Tongue (tissue), 3 donors: ENCODE measurements at places on chromosomes 1 and 21. TPM values are rescaled to one million over a fixed set of nuclear protein-coding genes. Genes with fewer than 3 reads are reported as not detected.

- no peak for DNase-seq
These were observed 22.5 kb upstream of the MORC3 start for GRCh38 chr21:36297406-36297937.

GRCh38 chr1:227093309-227093708, 153.2 kb downstream of the COQ8A start:
- DNase-seq = no peak

- DNase-seq = peak; percentile 69
These were observed 10.1 kb upstream of the CLIC4 start for GRCh38 chr1:24735156-24735508.

- no peak for DNase-seq
These were observed 8.8 kb downstream of the PRXL2B start for GRCh38 chr1:2595261-2595811.

DNA sequence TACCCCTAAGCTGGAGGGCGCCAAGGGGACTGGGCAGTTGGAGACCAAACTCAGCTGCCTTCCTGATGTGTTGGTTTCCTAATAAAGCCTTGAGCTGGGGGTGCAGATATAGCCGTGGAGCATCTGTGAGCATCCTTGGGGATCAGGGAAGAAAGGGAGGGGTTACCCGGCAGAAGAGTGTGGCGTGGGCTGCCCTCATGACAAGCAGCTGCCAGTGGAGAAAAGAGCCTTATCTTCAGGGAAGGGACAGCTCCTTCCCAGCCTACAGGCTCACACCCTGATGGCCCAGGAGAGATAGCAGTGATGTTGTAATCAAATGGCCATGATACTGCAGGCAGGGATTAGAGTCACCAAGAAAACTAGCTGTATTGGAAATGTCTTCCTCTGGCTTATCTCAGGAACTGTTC, 10.8 kb upstream of the NFASC start:
- DNase-seq = no peak

DNA sequence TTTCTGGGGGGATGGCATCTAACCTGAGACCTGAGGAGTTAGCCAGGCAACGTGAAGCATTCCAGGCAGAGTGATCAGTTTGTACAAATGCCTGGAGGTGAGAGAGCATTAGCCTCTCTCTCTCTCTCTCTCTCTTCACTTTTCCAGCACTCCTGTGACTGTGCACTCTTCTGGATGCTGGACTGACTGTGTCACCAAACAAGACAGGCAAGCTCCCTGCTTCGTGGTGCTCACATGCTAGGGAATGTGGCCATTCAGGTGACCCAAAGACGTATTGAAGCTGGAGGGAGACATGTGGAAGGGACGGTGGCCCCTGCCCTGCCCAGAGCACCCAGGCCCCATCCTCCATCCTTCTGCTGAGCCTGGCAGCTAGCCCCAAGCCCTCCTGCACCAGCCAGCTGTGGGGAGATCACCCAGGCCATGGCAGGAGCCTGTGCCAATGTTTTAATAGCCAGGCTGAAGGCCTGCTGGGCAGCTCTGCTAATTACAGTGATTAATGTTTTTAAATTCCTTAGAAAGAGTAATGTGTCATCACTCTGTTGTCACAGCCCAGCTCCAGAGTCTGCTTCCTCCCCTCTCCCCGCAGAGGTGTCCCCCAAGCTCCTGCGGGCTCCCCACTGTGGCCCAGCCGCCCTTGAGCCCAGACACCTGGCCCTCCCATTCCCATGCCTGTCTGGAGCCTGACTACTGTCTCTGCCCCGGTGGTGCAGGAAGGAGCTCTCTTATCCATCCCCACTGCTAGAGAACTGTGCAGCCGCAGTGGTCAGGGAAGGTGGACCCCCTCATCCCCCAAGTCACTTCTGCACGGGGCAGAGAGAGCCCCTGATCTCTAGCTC, 48.9 kb downstream of the UBIAD1 start:
- no peak for DNase-seq

- DNase-seq = no peak
These were observed 75.7 kb downstream of the AXDND1 start for GRCh38 chr1:179441501-179441900.

GRCh38 chr1:150629115-150629928, at the start of gene ENSA:
TSS of gene ENSA (minus strand) at chr1:150629612. CDS start at chr1:150629470, 142 bp downstream.
- peak; percentile 100 for DNase-seq

GRCh38 chr21:36699546-36700294, 805 bp downstream of the SIM2 start:
- DNase-seq = no peak

DNA sequence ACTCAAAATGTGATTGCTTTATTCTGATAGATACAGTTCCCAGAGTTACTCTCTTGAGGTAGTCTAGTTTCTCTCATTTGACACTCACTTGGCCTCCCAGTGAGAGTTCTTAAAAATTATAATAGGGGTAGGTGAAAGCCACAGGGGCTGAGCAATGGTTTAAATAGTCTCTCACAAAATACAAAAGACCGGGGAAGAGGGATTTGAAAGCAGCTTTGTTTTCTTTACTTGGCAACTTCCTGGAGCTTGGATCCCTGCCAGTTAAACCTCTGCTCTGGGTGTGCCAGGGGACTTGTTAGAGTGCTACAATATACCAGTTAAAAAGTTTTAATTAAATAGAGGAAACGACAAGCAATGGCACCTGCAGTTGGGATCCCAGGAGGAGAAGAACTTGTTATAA, 31.7 kb downstream of the OR13G1 start:
- peak; percentile 42 for DNase-seq

- DNase-seq = no peak
These were observed 202.4 kb downstream of the DNAH14 start for GRCh38 chr1:225131869-225132268.

DNA sequence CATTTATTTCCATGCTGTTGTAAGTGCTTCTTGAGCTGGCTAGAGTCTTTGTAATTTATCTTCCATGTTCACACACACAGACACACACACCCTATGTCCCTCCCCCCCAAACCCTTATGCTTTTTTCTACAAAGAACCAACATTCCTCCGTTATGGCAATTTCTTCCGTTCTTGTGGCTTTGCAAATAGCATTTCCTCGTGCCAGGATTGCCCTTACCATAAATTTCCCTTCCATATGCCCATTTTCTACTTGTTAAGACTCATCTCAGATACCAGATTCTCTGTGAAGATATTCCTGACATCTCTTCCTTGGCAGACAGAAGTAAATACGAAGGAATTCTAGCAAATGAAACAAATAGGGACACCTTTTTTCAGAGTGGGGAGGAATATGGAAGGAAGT, 26.0 kb downstream of the RALGPS2 start:
- no peak for DNase-seq

GRCh38 chr1:228283043-228283371, 75.2 kb downstream of the OBSCN start:
- no peak for DNase-seq

GRCh38 chr1:157469752-157470675, 82.3 kb downstream of the FCRL5 start:
- DNase-seq = peak; percentile 31

DNA sequence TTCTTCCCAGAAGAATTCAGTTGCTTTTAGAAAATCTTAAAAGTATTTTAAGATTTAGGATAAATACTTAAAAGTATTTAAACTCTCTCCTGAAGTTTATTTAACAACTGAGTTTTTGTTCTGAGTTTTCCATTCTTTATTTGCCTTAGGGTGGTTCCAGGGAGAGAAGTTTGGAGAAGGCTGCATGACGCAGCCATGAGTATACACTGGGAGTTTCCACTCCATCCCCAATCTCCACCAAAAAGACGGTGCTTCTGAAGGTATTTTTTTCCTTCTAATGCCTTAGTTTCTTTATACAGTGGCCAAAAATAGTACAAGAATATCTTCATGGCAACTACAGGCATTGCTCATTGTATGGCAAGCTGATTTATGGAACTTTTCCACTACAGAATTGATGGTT, 122.7 kb downstream of the ST6GALNAC5 start:
- DNase-seq = no peak

DNA sequence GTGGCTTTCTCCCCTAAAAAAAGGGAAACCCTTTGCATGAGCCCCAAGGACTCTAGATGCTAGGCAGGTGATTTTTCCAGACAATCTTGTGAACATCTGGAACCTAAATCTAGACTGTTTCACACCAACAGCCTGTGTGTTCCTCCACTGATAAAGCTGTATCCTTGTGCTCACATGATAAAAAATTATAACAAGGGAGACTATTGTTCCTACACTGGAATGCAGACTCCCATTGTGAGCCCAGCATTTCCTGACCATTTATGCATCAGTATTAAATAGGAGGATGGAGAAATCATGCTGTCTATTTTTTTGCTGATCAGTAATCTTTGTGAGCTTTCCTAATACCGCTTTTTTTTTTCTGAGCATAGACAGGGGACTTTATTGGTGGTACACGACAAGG, 52.5 kb downstream of the ZNF697 start:
- no peak for DNase-seq

DNA sequence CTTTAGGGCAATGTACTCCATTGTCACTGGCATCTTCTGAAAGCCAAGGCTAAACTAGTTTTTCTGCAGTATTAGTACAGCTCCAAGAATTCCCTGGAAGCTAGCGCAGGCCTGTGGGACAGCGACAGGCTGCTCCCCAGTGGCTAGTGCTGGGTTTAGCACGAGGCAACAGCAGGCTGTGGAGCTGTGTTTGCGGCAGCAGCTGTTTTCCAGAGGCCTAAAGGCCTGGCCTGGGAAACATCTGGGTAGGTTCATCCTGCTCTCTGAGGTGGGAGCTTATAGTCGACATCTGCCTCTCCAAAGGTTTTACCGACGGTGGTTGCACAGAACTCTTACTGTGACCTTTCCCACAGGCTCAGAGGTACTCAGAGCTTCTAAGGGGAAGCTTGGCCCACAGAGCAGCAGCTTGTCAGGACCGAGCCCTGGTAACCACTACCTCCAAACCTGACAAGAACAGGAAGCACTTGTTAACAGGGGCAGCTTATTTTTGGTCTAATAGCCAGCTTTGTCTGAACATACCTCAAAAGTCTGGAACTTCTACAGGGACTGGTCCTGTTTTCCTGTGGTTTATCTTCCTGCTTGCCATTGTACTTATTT, 17.2 kb downstream of the CC2D1B start:
- DNase-seq = peak; percentile 67

- no peak for DNase-seq
These were observed 14.5 kb downstream of the IFNAR2 start for GRCh38 chr21:33244082-33244778.

The GBP5 gene
- total RNA-seq = 0.72 TPM

The LAPTM5 gene
- total RNA-seq = 7.6 TPM

The LINGO4 gene
- 0.41 TPM for total RNA-seq

The KRTAP19-3 gene
- total RNA-seq = not detected

The USP24 gene
- total RNA-seq = 108 TPM

The DTL gene
- total RNA-seq = 7.4 TPM

The CFHR2 gene
- not detected for total RNA-seq

The MYCL gene
- total RNA-seq = 15.7 TPM

The SLC30A10 gene
- 2.2 TPM for total RNA-seq

The BATF3 gene
- total RNA-seq = 3.0 TPM

The CFAP107 gene
- total RNA-seq = not detected
